ENCODE measurements at places on chromosomes 7 and 10.

- DNase-seq = no peak
Measured at GRCh38 chr10:5528989-5529701, 4.4 kb downstream of the CALML3 start.

GRCh38 chr10:80542652-80543318 lies 5.1 kb downstream of the SH2D4B start:
- DNase-seq = no peak

- no peak for DNase-seq
Measured at GRCh38 chr10:99557044-99557443, 24.3 kb downstream of the NKX2-3 start.

DNA sequence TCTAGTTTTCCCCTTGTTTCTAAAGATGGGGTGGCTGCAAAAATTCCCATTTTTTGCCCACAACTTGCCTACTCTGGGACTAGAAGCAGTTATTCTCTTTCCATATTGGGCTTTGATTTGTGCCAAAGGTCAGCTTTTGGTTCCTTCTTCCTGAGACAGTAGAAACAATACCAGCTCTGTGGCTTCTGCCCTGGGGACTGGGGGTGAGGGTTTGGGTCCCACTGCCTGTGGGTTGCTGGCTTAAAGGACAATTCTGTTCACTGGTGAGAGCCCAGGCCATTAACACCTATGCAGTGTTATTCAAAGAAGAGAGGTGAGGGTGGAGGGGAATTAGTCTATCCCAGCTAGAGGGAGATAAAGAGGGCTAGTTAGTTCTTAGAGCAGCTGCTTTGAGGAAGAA lies 171.5 kb downstream of the CPEB3 start:
- no peak for DNase-seq

GRCh38 chr7:55279080-55279845 lies 85.9 kb upstream of the LANCL2 start:
- no peak for DNase-seq

GRCh38 chr10:76992467-76992866 lies 645.1 kb downstream of the KCNMA1 start:
- no peak for DNase-seq

- no peak for DNase-seq
Measured at GRCh38 chr10:15704581-15704968, 15.1 kb downstream of the ITGA8 start.

DNA sequence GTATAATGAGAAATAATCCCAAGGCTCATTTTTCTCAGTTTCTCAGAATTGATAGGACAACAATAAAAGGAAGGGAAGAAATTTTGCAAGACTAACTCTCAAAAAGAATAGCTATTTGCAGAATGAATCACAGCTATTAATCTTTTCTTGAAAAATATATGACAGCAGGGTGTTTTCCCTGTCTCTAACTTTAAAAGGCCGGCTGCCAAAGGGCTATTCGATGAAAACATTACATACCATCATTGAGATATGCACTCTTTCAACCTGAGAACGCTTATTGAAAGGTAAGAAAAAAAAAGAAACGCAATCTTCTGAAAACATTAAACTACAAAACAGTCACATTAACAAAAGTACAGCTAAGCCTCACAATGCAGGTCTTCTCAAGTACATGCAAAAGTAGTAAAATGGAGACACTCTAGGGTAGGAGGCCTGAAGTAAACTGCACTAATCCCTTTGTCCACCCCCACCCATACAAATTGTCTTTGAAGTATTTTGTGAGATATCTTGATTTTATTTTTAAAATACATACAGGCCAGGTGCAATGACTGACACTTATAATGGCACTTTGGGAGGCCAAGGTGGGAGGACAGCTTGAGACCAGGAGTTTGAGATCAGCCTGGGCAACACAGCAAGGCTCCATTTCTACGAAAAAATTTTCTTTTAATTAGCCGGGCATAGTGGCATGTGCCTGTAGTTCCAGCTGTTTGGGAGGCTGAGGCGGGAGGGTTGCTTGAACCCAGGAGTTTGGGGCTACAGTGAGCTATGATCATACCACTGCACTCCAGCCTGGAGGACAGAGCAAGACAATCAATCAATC lies 83.0 kb downstream of the PARD3 start:
- DNase-seq = no peak

- no peak for DNase-seq
Measured at GRCh38 chr10:62806251-62806650, 1.7 kb downstream of the ADO start.

GRCh38 chr10:60453036-60453435 lies 63.4 kb upstream of the ANK3 start:
- DNase-seq = no peak

DNA sequence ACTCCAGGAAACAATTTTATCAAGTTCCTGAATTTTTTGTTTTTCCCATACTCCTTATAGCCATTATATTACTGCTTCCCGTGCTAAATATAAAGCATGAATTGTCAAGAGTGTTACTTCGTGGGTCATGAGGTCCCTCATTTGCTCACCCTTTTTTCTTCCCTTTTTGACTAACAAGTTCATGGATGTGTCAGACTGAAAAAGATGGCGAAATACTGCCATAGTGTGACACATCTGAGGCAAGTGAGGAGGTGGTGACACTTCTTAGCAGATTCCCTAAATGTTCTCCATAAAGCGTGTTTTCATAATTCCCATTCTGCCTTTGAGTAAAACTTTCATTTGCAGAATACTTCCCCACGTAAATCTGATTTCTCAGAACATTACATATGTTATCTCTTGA lies 269.6 kb upstream of the FZD1 start:
- peak; percentile 88 for DNase-seq

DNA sequence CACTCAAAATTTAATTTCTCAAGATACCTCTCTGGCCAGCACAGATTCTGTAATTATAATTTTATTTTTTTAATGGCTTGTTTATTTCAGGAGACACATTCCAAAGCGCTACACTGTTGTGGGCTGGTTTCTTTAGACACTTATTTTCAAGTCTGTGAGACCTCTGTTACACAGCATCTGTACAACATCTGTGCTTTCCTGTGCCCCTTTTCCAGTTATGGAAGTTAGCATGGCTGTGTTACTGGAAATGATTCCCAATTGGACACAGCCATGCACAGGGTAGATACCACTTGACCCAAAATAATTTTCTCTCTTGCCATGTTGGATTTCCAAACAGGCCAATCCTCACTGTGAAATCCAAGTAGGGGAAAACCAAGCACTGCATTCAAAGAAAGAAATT lies 172.3 kb upstream of the ADCY1 start:
- DNase-seq = no peak

DNA sequence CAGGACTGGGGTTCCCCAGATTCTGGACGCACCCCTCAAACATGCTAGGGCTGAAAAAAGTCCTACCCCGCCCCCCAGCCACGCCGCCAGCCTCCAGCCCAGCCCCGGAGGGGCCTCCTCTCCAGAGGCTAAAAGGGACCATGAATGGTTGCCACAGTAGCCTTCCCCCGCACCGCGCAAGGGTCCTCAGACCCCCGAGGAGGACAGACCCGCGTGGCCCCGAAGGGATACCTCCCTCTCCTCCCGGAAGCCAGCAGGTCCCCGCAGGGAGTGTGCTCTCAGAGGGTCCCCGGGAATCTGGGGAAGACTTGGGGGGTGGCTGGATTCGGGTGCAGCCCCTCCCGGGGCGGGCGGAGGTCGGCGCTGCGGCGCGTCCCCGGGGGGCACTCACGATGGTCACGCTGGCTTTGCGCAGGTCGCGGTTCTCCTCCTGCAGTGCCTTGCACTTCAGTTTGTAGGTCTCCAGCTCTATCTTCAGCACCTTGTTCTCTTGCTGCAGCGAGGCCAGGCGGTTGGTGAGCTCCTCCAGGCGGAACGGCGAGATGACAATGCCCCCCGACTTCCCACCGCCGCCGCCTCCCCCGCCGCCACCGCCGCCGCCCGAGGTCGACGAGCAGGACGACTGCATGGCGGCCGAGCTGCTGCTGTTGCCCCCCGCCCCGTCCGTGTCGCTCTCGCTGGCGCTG lies 482 bp downstream of the CCDC6 start:
- DNase-seq = no peak

GRCh38 chr7:137475966-137476365 lies 132.4 kb upstream of the PTN start:
- no peak for DNase-seq
